ENCODE measurements at places on chromosomes 7 and 10. TPM values are rescaled to one million over a fixed set of nuclear protein-coding genes. Genes with fewer than 3 reads are reported as not detected.

GRCh38 chr10:63812501-63812900 is 291.3 kb downstream of the REEP3 start:
- no peak for DNase-seq
- H3K27ac ChIP-seq, result no peak overlapping the region
- no peaks in the 10 kb centered on the region for H3K27me3 ChIP-seq
- no peaks in the 10 kb centered on the region for H3K36me3 ChIP-seq
- H3K4me3 ChIP-seq, result no peak overlapping the region

GRCh38 chr7:135653340-135654080 is 8.8 kb upstream of the STMP1 start:
- H3K4me3 ChIP-seq, result no peak overlapping the region
- DNase-seq, result no peak
- no peaks in the 10 kb centered on the region for H3K4me1 ChIP-seq
- H3K27ac ChIP-seq, result no peak overlapping the region
- no peaks in the 10 kb centered on the region for H3K27me3 ChIP-seq
- H3K36me3 ChIP-seq, result peaks cover 2% of the 10 kb centered on the region

GRCh38 chr7:130954918-130955564 is 221.0 kb upstream of the KLF14 start:
- peaks cover 53% of the 10 kb centered on the region for H3K36me3 ChIP-seq
- peak overlapping the region; percentile 8 for H3K4me3 ChIP-seq
- peak overlapping the region; percentile 87 for H3K27ac ChIP-seq
- no peak for DNase-seq
- H3K27me3 ChIP-seq, result no peaks in the 10 kb centered on the region
- H3K4me1 ChIP-seq, result peaks cover 78% of the 10 kb centered on the region

- no peaks in the 10 kb centered on the region for H3K27me3 ChIP-seq
- no peaks in the 10 kb centered on the region for H3K4me1 ChIP-seq
- DNase-seq, result no peak
- H3K4me3 ChIP-seq, result no peak overlapping the region
- H3K36me3 ChIP-seq, result no peaks in the 10 kb centered on the region
Observed at GRCh38 chr7:92276460-92276864, 30.7 kb downstream of the ANKIB1 start.

GRCh38 chr7:37107047-37107750 is 341.5 kb downstream of the ELMO1 start:
- H3K4me1 ChIP-seq, result peaks cover under 1% of the 10 kb centered on the region
- DNase-seq, result no peak
- H3K27ac ChIP-seq, result no peak overlapping the region
- no peaks in the 10 kb centered on the region for H3K27me3 ChIP-seq
- no peak overlapping the region for H3K4me3 ChIP-seq

The CREB5 gene
- total RNA-seq, result 0.19 TPM

GRCh38 chr7:105218939-105219770 is 169.6 kb downstream of the SRPK2 start:
- no peak for DNase-seq
- H3K36me3 ChIP-seq, result no peaks in the 10 kb centered on the region
- H3K4me1 ChIP-seq, result no peaks in the 10 kb centered on the region
- no peaks in the 10 kb centered on the region for H3K27me3 ChIP-seq

- H3K36me3 ChIP-seq, result no peaks in the 10 kb centered on the region
- peaks cover 7% of the 10 kb centered on the region for H3K4me1 ChIP-seq
- H3K4me3 ChIP-seq, result peak within 1 kb of the TSS; percentile 25
Observed at GRCh38 chr10:121598263-121599249, at the start of gene FGFR2. Gene FGFR2 (minus strand): TSS chr10:121598444. CDS start chr10:121593817, 4,627 bp downstream.

GRCh38 chr10:23877791-23878320 is 331.1 kb upstream of the KIAA1217 start:
- no peak overlapping the region for H3K27ac ChIP-seq
- H3K36me3 ChIP-seq, result no peaks in the 10 kb centered on the region
- H3K4me1 ChIP-seq, result no peaks in the 10 kb centered on the region
- H3K27me3 ChIP-seq, result no peaks in the 10 kb centered on the region

Data from CD4-positive, alpha-beta T cell (primary cell).